Activated naive CD4-positive, alpha-beta T cell (primary cell): ENCODE measurements at places on chromosomes 2 and 18.

DNA sequence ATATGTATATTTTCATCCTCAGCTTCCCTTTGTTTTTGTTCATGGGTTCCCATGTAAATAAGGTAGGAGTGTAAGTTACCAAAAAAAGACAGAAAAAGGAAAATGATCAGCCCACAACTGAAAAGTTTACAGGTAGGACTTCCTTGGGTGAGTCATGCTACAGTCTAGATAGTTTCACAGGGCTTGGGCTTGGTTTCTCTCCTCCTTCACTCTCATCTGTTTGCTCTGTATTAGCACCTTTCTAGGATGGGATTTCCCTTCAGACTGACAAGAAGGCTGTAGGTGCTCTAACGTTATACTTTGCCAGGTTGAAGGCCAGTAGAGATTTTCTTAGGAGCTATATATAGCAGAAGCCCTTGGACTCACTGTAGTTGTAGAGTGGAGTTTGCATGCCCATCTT, 57.9 kb downstream of the FAM171B start:
- no peak for DNase-seq

DNA sequence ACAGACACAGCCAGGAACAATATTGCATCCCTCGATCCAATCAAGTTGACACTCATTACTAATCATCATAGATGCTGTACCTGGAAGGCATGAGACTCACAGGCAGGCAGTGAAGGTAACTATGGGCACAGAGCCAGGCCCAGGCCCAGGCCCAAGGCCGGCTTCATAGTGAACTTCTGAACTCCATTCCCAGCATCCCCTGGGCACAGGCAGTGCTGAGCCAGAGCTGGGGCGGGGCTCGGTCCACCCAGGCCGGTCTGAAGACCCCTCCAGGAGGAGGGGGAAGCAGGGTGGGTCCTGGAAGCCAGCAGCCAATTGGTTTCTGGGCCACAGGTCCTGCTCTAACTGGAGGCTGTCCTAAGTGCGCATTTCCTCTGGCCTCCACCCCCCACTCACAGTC, 37.6 kb downstream of the MLPH start:
- DNase-seq = no peak

- no peak for DNase-seq
These were observed 38.3 kb downstream of the OXER1 start for GRCh38 chr2:42725657-42726056.

DNA sequence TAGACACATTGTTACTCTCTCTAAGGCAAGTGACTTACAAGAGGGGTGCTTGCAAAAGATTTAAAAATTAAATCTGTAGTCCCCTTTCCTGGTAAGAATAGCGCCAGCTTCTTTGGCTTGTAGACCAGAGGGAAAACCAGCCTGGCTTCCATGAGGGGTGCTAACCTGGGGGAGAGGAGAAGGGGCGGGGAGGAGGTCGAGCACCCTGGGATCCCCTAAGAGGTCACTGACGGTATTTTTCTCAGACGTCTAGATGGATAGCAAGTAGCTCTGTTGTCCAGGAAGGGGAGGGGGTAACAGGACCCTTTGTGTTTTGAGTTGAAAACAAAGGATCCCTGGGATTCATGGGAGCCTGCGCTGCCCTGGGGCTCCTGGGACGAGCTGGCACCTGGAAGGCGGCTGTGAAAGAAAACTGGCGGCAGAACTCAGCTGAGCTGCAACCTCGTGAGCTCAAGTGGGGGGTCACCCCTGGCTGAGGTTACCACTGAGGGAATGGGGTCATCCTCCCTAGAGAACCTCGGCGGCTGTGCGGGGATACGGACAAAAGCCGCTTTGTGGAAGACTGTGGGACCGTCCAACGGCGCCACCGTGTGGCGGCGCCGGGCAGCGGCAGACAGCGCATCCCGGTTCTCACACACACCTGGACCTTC, 37.8 kb upstream of the MRPL19 start:
- DNase-seq = no peak

GRCh38 chr2:120771781-120772208, 36.1 kb downstream of the GLI2 start:
- DNase-seq = no peak

DNA sequence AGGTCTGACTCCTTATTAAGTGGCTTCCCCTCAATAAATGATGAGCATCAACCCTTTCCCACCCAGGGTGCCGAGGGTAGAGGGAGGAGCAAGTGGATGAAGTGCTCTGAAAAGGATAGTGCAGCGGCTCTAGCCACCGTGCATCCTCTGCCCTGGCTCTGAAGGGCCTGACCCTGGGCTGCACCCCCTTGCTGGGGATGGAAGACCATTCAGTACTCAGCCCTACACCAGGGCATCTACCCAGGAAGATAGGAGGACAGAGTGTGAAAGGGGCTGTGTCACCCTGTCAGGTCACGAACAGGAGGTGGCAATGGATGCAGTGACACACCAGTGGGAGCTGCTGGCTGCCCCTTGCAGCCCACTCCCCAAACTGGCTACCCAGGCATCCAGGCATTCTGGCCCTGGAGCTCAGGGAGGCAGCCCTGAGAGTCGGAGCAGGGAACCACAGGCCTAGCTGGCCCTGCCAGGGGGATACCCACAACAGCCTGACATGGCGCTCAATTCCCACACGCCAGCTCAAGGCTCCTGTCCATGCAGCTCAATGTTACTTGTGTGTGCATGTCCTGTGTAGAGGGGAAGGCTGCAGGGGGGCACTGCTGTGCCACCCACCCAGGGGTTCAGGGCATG, 7.6 kb downstream of the ACTR1B start:
- no peak for DNase-seq

DNA sequence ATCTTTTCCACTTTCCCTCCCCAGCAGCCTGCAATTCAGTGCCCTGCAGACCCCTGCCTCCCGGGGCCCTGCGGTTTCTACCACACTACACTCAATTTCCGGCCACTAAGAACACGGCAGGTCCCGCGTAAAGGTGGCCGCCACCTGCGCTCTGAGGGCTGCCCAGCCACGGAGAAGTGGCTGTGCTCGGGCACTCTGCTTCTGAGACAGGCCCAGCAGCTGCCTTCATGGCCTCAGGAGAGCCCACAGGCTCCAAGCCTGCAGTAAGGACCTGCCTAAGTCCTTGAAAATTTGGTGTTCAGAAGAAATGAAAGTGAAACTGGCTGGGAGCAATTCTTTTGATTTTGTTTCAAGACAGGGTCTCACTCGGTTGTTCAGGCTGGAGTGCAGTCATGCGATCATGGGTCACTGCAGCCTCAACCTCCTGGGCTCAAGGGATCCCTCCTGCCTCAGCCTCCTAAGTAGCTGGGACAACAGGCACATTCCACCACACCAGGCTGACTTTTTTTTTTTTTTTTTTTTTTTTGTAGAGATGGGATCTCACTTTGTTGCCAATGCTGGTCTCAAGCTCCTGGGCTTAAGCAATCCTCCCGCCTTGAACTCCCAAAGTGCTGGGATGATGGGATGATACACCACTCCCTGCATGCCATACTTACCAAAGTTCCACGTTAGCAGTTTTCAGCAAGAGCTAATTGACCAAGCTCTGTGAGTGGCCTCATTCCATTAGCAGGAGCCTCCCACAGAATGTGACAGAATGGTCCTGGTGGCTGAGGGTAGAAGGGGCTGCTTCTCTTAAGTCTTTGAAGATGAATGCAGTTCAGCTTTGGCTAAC, 14.6 kb upstream of the ALPP start:
- no peak for DNase-seq

- peak; percentile 74 for DNase-seq
These were observed 71.7 kb downstream of the NCAPH start for GRCh38 chr2:96407041-96407918.

- no peak for DNase-seq
These were observed 10.9 kb upstream of the HS6ST1 start for GRCh38 chr2:128329607-128330006.

GRCh38 chr18:23972453-23972852, 42.1 kb upstream of the TTC39C start:
- DNase-seq = no peak

DNA sequence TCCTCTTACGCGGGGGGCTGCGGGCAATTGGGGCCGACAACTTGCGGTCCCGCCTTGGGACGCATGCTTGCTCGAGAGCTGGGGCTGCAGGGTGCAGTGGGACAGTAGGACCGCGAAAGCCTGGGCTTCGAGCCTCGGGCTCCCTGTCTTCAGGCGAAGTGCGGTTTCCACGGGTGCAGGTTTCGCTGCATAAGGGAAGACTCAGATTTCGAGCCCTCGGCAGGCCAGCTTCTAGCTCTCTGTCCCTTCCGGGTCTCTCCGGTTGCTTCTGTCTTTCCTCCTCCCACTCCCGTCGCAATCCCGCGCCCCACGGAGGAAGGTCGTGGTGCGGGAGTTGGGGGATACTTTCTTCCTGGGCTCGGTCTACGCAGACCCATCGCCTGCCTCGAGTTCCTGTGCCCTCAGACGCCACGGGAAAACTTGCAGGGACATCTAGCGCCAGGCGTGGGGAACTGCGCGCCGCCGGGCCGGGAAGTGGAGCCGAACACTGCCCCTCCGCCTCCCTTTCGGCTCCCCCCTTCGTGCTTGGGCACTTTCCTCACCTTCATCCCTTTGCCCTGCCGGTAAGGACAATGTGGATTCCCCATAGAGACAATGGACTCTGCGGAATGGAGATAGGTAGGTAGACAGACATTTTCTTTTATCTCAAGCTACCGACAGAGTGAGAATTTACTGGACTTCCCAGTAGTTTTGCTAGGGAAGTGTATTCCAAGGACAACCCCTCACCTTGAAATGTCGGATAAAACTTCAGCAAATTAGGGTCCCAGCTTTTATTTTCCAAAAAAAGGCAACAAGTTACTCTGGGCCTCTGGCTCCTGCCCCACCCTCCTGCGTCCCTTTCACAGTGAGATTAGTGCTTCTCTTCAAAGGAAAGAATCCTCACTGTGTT, 4.2 kb upstream of the HOXD13 start:
- no peak for DNase-seq

DNA sequence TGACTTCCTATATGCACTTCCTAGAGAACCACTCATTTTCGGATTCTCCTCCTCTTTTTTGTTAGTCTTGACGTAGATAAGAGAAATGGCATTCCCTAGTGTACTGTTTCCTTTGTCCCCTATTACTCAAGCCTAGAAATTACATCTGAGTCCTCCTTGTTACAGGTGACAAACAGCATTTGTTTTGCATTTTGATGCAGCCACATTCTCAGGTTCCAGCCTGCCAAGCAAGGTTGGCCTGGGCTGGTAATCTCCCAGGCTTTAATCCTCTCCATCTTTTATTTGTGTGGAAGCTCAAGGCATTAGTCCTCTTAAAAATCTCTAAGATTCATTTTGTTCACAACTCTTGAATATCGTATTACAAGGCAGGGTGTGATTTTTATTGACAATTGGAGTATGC, 318.0 kb upstream of the NRP2 start:
- no peak for DNase-seq

- no peak for DNase-seq
These were observed 30.5 kb upstream of the SNRNP27 start for GRCh38 chr2:69863298-69863697.

- no peak for DNase-seq
These were observed 571 bp downstream of the EEF1B2 start for GRCh38 chr2:206160125-206160806.

DNA sequence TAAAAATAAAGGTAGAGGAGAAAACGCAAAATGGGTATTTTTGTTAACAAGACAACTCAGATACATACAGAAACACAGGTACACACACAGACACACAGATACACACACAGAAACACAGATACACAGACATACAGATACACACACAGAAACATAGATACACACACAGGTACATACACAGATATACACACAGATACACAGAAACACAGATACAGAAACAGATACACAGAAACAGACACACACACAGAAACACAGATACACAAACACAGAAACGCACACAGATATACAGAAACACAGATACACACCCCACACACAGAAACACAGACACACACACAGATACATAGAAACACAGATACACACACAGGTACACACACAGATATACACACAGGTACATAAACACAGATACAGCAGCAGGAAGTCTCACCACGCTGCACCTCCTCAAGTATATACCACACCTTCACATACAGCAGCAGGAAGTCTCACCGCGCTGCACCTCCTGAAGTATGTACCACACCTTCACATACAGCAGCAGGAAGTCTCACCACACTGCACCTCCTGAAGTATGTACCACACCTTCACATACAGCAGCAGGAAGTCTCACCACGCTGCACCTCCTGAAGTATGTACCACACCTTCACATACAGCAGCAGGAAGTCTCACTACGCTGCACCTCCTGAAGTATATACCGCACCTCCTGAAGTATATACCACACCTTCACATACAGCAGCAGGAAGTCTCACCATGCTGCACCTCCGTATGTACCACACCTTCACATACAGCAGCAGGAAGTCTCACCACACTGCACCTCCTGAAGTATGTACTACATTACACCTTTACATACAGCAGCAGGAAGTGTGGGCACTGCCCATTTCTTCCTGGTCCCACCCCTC, 250.5 kb downstream of the HDAC4 start:
- no peak for DNase-seq

GRCh38 chr2:17196380-17196779, 321.9 kb downstream of the RAD51AP2 start:
- DNase-seq = no peak

DNA sequence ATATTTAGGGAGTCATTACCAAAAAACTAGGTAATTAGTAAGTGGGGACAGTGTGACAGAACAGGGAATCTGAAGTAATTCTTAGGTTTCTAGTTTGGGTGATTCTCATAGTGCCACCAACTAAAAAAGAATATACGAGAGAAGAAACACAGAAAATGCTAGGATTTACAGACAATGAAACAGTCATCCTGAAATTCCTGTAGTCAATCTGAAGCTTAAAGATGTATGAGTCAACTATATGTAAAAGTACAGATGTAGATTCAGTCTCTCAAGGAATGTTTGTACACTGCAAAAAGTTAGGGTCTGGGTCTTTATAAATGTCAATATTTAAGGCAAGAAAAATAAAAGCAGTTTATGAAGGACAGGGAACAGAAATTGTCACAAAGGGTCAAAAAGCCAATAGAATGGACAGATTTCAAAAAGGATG, 107.0 kb downstream of the STRN start:
- no peak for DNase-seq

DNA sequence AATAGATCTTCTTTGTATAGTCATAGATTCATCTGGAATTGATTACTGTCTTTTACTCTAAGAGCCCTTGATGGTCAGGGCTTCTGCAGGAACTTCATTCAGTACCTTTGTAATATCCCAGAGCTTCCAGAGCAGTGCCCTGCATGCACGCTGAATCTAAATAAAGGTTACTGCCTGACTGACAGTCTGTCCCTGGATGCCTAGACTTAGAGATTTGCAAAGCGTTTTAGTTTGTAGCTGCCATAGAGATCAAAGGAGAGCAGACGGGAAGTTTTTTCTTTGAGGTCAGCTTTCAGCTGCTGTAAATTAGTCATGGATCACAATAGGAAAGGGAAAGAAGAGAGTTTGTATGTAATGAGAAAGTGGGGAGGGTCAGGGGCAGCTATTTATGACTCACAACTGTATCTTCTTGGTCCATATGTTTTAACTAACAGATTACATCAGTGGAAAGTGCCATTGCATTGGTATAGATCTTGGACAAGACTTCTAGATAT, 45.2 kb upstream of the NYAP2 start:
- DNase-seq = no peak

DNA sequence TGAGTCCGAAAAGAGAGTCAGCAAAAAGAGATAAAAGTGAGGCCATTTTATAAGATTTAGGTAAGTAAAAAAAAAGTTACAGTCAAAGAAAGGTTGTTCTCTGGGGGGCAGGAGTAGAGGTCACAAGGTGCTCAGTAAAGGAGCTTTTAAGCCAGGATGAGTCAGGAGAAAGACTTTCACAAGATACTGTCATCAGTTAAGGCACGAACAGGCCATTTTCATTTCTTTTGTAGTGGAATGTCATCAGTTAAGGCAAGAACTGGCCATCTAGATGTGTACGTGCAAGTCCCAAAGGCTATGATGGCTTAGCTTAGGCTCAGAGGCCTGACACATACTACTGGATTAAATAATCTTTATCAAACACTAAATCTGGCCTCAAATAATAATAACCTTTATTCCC, 1207.3 kb upstream of the FAM98A start:
- no peak for DNase-seq
